ENCODE measurements at places on chromosomes 12 and 14.

DNA sequence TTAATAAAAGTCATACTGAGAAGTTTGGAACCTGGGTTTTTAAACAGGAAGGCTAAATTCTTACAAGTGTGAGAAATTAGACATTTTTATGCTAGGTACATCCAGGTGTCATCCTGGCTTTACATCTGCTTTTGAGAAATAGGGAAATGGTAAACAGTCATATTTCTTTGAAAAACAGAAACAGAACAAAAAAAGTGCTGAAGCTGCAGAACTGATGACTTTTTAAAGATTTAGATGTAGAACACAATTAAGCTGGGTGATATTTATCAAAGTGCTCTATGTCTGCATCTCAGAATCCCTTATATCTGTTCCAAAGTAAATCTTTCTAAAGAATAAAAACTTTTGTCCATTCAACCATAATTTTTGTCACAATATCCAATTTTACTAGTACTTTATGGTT is 282.9 kb upstream of the ATXN7L3B start:
- DNase-seq = no peak

DNA sequence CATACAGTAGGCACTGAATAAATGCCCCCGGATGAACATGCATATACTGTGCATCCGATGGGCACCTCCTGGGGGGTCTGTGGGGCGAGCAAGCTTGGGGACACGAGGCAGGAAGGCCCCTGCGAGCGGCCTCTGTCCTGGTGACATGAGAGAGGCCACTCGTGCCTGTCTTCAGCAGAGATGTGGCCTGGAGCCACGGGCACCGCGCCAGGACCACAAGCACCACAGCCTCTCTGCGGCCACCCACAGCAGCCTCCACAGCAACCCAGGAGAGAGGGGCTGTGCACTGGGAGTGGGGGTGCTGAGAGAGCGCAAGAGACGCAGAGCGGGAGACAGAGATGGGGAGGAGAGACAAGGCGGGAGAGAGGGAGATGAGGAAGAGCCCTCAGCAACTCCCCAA is 118.5 kb downstream of the RFLNA start:
- DNase-seq = no peak

DNA sequence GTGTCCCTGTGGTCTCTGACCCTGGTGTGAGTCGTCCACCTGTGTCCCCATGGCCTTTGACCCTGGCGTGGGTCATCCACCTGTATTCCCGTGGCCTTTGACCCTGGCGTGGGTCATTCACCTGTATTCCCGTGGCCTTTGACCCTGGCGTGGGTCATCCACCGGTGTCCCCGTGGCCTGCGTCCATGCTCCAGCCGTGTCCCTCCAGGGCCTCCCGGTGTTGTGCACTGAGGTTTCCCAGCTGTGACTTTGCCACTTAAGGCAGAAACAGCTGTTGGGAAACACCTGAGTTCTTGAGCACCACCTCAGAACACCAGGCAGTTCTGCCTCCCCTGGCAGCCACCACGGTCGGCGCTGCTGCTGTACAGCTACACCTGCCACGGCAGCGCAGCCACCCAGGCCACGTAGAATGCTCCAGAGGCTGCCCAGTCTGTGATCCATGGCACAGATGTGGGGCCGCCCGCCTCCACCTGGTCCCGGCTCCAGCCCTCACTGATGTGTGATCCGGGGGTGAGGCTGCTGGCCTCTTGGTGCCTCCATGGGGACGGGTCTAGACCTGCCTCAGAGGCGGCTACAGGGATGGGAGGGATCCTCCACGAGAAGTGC is 69.1 kb upstream of the GALNT9 start:
- DNase-seq = no peak

DNA sequence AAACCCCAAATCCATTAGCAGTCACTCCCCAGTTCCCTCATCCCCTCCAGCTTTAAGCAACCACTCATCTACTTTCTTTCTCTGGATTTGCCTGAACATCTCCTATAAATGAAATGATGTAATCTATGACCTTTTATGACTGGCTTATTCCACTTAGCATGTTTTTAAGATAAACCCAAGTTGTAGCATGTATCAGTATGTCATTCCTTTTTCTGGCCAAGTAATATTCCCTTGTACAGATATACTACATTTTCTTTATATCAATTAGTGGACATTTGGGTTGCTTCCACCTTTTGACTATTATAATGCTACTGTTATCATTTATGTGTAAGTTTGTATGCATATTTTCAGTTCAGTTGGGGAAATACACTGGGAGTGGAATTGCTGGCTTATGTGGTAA is 83.4 kb downstream of the TESC start:
- DNase-seq = no peak

DNA sequence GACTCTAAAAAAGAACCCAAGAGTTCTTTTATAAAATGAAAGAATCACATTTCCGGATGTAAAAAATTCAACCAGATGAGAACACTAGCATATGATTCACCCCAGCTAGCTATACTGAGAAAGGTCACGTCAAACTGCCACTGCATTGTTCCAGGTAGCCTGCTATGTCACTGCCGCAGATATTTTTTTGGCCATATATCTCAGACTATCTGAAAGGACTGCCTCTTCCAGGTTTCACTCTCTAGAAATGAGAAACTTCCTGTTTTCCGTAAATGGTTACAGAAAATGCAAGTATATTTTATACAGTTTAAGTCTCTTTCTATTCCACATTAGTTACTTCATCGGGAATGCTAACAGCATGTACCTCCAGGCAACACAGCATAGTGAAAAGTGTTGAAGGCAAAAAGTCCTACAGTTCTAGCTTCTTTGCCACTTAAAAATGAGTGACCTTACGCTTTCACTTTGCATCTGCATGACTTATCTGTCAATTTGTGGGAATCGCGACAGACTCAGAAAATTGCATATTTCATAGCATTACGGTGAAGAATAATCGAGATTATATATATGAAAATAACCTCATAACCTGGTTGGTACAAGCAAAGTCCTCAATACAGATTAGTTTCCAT is 105.2 kb downstream of the MED13L start:
- no peak for DNase-seq

GRCh38 chr14:56694609-56695008 is 115.0 kb downstream of the TMEM260 start:
- no peak for DNase-seq

GRCh38 chr14:20630340-20631022 is 11.0 kb downstream of the OR6S1 start:
- no peak for DNase-seq

GRCh38 chr12:21521541-21521940 is 4.6 kb upstream of the SPX start:
- no peak for DNase-seq

GRCh38 chr14:67267576-67268328 is 26.5 kb downstream of the PALS1 start:
- no peak for DNase-seq

- no peak for DNase-seq
Measured at GRCh38 chr12:49539406-49540228, 787 bp downstream of the KCNH3 start.

GRCh38 chr12:92701441-92701840 is 1.3 kb upstream of the PLEKHG7 start:
- no peak for DNase-seq

GRCh38 chr14:56501909-56502530 is 77.6 kb upstream of the TMEM260 start:
- DNase-seq = no peak

- no peak for DNase-seq
Measured at GRCh38 chr12:107148107-107148506, 54.8 kb upstream of the CRY1 start.

DNA sequence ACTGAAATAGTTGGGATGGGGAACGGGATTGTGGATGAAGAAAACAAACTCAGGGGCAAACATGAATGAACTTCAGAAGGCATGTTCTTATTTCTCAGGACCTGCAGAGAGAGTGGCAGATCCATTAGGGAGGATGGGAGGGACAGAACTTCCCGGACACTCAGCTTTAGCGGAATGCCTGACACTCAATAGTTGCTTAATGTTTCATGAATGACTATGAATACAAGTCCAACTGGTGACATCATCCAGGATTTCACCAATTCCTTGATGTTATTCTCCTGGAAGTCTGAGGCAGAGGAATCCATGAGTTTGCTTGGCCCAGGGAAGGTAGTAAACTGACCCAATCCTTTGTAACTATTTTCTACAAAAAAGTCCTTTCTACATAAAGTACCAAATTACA is 37.8 kb upstream of the LRRC10 start:
- no peak for DNase-seq

DNA sequence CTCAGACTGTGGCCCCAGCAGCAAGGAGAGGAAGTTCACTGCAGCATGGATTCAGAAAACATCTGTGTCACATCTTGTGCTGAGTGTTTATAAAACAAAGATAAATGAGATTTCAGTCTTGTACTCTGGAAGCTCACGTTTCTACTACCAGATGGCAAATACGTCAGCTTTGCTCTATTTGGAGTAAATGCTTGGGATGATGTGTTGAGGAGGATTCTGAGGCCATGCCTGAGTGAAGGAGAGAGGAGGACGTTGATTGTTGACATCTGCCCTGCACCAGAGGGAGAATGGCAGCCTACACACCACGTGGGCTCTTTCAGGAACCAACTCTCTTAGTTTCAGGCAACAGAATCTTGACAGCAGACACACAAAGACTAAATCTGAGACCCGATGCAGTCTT is 188.9 kb downstream of the TMEM132C start:
- peak; percentile 58 for DNase-seq

GRCh38 chr12:45701296-45701695 is 28.2 kb upstream of the ARID2 start:
- no peak for DNase-seq

DNA sequence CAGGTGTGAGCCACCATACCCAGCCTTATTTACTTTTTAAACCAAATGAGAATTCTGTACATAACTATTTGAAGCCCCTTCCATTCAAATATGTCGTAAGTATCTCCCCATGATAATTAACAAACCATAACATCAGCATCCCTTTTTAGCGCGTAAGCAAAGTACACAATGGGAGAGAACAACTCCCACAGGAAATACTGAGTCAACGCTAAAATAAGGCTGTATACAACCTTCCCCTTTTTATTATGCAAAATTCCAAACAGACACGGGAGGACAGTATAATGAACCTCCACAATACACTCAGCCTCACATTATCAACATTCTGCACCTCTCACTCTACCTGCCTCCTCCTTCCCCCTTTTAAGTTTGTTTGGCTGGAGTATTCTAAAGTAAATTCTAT is 73.5 kb downstream of the CCDC88C start:
- no peak for DNase-seq

DNA sequence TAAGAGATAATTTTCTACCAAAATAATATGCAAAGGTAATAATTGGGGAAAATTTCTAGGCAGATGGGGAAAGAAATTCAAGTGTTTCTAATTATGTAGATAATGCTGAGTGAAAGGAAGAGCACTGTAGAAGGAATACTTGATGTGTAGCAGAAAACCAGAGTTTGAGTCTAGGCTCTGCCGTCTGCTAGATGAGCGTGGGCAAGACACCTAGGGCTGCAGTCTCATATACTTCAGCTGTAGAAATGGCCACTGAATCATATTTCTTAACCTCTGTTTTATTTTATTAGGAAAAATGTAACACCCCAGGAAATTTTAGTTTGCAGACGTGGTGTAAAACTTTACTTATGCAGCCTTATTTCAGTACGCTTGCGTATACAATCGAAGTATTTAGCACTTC is 59.8 kb upstream of the SLC38A2 start:
- no peak for DNase-seq

GRCh38 chr14:106823552-106823951 is 1297.2 kb downstream of the TMEM121 start:
- no peak for DNase-seq

GRCh38 chr12:120980800-120981368 is 2.5 kb downstream of the HNF1A start:
- no peak for DNase-seq

DNA sequence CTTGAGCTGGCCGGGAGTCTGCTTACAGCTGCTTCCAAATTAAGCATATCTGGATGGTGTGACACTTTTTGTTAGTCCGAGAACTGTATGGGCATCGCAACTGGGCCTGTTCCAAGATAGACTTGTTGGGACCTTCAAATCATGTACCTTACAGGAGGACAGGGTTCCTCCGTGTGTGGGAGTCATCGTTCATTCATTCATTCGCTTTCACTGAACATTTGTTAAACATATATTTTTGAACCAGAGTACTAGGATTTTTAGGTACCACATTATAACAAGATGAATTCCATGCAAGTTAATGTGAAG is 387 bp upstream of the IPO8 start:
- DNase-seq = no peak

DNA sequence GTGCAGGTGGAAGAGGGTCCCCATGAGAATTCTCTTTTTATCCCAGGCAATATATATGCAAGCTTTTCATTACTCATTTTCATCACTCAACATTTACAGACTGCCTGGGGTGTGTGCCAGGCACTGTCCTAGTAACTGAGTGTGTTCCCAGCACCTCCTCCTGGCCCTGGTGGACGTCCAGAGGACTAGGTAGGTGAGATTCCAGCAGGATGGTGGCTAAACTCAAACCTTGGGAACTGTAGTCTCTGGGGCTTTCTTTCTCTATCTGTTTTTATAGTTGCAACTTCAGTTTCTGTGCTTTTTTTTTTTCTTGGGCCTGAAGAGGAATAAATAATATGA is 63.8 kb downstream of the SUSD6 start:
- DNase-seq = no peak

GRCh38 chr14:22811722-22812121 is 3.5 kb downstream of the SLC7A7 start:
- no peak for DNase-seq

GRCh38 chr12:113241191-113242025 is 20.1 kb downstream of the TPCN1 start:
- no peak for DNase-seq

DNA sequence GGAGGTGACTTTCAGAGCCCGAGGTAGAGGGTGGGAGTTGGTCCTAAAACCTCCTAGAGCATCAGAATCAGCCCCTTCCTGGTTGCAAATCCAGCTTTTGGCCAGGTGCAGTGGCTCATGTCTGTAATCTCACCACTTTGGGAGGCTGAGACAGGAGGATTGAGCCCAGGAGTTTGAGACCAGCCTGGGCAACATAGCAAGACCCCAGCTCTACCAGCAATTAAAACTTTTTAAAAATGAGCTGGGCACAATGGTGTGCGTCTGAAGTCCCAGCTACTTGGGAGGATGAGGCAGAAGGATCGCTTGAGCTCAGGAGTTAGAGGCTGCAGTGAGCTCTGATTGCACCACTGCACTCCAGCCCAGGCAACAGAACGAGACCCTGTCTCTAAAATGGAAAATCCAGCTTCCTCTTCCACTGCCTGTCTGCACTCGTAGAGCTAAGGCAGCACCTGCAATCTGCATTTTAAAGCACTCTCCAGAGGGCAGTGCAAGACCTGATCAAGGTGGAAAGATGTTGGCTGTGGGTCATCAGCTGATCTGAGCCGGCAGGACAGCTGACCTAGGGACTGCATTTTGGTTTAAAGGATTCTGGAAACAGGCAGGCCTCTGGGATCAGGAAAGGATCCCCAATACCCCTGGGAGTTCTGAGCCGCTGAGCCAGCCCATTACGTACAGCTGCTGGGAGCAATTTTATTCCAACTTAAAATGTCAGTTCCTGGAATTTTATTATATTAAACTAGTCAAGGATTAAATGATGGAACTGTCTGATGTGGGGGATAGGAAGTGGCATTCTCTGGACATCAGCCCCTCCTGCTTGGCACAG is 1.8 kb upstream of the TESC start:
- no peak for DNase-seq

GRCh38 chr12:123761841-123762714 is at the start of gene DNAH10:
TSS of gene DNAH10 (plus strand) at chr12:123762301. CDS start at chr12:123762337, 36 bp downstream.
- DNase-seq = no peak

Data from SK-N-DZ (cell line).